ENCODE measurements at places on chromosomes 4 and X.

- no peak for DNase-seq
Observed at GRCh38 chrX:19064175-19064574, 58.1 kb downstream of the ADGRG2 start.

DNA sequence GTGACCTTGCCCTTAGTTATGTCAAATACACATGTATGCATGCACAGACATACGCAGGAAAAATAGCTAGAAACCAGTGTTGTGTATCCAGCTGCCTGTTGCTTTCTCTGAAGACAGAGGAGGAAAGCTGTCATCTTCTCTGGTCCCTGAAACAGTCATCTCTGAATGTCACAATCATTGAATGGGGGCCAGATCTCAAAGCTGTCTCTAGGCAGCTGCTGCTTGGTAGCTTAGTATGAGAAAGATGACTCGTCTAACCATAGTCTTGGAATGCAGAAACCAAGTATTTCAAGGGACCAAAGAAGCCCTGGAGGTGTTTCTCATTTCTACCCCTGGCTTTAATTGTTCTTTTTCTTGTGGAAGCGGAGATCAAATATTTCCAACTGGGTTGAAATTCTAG, 4.0 kb downstream of the GRIA3 start:
- DNase-seq: no peak

DNA sequence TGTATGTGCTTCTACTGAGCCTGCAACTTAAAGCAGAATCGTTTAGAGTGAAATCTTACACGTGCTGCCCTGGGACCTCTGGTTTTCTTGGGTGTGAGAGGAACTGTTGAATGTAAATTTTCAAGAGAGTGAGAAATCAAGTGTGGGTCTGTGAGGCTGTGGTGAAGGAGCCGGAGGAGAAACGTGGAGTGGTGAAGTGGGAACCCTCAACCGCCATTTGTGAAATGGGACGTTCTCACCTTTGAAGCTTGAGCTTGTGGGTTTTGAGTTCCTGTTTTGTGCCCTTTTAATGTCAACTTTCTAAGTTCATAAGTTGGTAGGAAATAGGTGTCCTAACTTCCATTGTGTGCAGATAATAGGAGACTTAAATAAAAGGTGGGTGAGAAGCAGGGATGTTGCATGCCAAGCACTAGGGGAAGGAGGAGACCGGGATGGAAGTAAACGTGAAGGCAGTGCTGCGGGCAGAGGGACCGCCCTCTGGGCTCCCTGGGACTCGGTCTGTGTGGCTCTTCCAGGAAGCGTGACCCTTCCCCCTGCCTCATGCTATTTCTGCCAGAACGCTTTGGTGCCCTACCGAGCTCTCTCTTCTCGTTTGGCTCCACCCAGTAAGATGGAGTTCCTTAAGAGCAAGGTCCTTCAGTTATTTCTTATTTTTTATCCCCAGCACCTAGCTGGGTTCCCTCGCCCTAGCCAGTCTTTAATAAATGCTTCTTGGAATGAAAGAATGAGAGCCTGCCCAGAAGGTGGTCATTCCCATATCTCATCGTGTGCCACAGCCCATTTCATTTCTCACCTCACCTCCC, 56.0 kb downstream of the TMEM131L start:
- no peak for DNase-seq

GRCh38 chr4:119746951-119747350, 118.3 kb upstream of the PDE5A start:
- DNase-seq: no peak

Data from breast epithelium (tissue), 4 donors.